ENCODE measurements at places on chromosomes 13 and 19.
A peak's percentile ranks its signal among the peaks of the same experiment; 100 is the strongest.

- DNase-seq = no peak
These were observed 23.3 kb downstream of the SIGLECL1 start for GRCh38 chr19:51274049-51274770.

DNA sequence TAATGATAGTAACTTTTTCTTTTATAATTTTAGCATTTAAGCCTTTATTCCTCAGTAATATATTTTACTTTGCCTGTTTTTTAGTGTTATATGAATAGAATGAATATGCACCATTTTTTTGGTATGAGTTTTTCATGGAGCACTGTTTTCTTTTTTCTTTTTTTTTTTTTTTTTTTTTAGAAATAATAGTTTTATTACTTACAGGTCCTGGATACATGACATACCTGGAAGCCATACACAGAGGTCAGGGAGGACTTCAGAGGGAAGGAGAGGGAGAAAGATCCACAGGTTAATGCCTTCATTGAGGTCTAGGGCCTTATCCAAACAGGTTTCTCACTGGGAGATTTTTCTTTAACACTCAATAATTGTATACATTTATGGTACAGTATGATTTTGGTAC is 26.4 kb downstream of the KCTD4 start:
- no peak for DNase-seq

DNA sequence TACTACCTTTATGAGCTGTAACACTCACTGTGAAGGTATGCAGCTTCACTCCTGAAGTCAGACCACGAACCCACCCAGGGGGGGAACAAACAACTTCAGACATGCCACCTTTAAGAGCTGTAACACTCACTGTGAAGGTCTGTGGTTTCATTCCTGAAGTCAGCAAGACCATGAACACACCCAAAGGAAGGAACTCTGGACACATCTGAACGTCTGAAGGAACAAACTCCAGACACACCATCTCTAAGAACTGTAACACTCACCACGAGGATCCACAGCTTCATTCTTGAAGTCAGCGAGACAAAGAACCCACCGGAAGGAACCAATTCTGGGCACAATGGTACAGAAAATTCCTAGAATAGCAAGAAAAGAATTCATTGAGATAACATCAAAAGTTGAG is 1796.5 kb upstream of the MIR17HG start:
- DNase-seq = no peak

GRCh38 chr19:38851622-38852230 is 1.9 kb upstream of the HNRNPL start:
- DNase-seq = peak; percentile 90

- DNase-seq = no peak
These were observed 554.6 kb downstream of the RFC3 start for GRCh38 chr13:34372581-34372980.

All from RWPE2 (cell line).